ENCODE measurements at places on chromosomes 12 and 14. TPM values are rescaled to one million over a fixed set of nuclear protein-coding genes. Genes with fewer than 3 reads are reported as not detected.

DNA sequence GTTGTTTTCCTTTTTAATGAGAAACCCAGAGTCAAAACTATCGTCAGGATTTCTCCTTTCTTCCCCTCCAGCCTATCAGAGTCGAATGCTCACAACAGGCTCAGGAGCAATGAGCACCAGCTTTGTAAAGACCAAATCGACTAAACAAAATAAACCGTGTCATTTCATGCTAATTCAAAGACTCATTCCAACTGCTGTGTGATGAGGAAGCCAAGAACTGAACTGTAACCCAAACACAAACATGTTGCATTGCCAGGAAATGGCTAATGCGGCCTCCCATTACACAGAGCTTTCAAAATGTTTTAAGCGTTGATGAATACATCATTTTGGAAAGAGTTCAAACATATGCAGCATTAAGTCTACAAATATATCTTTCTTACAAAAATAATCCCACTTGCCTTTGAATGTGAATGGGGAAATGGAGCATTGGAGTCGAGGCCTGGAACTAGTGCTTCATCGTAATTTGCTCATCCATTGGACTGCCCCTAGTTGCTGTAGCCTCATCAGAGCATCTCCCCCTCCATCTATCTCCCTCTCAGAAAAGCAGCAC, 349.5 kb downstream of the GXYLT1 start:
- DNase-seq = no peak

GLT8D2 gene
- total RNA-seq = not detected

- no peak for DNase-seq
These were observed 752 bp downstream of the PRICKLE1 start for GRCh38 chr12:42588524-42589464.

CCDC184 gene
- total RNA-seq = 2.2 TPM

- no peak for DNase-seq
These were observed 7.2 kb upstream of the SDR9C7 start for GRCh38 chr12:56941299-56942017.

DNA sequence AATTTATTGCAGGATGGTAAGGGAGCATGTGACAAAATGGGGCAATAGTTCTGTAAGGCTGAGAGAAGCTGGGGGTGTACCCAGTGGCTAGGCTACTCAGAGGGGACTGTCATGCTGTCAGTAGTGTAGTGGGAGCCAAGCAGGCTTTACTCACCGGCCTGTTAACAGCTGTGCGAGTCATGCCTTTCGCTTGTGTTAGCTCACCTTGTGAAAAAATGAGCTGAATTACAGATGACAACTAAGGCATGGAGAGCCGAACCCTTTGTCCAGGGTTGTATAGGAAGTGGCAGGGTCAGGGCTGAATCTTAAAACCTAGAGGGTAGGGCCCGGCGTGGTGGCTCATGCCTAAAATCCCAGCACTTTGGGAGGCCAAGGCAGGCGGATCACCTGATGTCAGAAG, 37.9 kb downstream of the SH2B3 start:
- no peak for DNase-seq

DNAI7 gene
- total RNA-seq = 0.16 TPM

TMPRSS12 gene
- total RNA-seq = not detected

NRIP2 gene
- not detected for total RNA-seq

FGF23 gene
- total RNA-seq = not detected

- DNase-seq = no peak
These were observed 292.3 kb downstream of the TMEM121 start for GRCh38 chr14:105818712-105819005.

DYRK4 gene
- 11.1 TPM for total RNA-seq

REP15 gene
- total RNA-seq = 0.46 TPM

DNA sequence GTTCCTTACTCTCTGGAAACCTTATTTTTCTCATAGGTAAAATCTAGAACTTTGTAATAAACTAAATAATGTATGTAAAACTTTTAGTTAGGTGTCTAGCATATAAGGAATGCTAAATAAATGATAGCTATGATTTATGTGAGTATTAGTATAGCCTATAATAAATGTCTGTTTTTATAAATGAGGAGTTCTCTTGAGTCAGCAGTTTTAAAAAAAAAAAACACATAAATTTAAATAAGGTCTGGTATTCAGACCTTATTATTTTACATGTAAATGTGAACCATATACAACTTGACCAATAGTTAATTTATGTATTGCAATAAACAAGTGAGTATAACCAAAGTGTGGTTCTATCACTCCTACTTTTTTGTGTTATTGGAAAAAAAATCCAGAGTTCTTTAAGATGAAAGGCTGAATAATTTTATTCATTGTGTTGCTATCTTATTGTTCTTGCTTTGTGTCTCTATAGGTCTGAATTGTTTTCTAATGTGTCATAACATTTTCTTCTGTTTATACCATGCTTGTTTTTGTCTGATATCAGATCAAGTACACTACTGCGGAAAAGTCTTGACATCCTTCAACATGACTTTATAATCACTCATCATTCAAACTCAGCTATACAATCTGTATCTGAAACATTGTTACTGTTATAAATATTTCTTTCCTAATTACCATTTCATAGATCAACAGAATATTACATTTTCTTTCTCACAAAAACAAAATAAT, 115.7 kb downstream of the RASSF9 start:
- no peak for DNase-seq

BAZ1A gene
- total RNA-seq = 38.0 TPM

DNA sequence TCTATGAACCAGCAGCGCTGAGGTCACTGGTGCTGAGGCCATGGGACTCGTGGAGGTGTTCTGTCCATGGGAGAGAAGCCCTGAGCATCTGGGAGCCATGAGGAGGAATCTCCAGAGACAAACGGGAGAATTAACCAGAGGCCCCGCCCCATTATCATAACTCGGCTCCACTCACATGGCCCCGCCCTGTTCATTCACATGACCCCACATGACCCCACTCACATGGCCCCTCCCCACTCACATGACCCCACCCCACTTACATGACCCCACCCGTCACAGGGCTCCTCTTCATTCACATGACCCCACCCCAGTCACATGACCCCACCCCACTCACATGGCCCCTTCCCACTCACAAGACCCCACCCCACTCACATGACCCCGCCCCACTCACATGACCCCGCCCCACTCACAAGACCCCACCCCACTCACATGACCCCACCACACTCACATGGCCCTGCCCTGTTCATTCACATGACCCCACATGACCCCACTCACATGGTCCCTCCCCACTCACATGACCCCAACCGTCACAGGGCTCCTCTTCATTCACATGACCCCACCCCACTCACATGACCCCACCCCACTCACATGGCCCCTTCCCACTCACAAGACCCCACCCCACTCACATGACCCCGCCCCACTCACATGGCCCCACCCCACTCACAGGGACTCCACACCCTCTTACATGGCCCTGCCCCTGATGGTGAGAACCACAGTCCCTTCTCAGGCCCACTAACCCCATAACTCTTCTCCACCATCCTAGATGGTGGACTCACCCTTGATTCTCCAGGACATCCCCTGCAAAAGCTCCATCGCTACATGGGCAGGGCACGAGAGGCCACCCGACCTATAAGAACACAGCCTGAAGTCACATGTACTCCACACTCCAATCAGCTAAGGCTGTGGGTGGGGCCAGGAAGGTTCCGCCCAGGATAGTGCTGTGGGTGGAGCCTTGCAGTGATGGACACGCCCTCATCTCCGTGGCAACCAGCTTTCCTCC, 151.1 kb upstream of the SFSWAP start:
- DNase-seq = no peak

Data from T-cell (primary cell).